Cerebellar nuclear complex (tissue), 1 donor: ENCODE measurements at places on chromosomes 2 and 18.

- DNase-seq: no peak
Observed at GRCh38 chr2:25284756-25285155, 57.0 kb downstream of the DNMT3A start.

GRCh38 chr2:174631009-174631981, 33.7 kb upstream of the WIPF1 start:
- no peak for DNase-seq

DNA sequence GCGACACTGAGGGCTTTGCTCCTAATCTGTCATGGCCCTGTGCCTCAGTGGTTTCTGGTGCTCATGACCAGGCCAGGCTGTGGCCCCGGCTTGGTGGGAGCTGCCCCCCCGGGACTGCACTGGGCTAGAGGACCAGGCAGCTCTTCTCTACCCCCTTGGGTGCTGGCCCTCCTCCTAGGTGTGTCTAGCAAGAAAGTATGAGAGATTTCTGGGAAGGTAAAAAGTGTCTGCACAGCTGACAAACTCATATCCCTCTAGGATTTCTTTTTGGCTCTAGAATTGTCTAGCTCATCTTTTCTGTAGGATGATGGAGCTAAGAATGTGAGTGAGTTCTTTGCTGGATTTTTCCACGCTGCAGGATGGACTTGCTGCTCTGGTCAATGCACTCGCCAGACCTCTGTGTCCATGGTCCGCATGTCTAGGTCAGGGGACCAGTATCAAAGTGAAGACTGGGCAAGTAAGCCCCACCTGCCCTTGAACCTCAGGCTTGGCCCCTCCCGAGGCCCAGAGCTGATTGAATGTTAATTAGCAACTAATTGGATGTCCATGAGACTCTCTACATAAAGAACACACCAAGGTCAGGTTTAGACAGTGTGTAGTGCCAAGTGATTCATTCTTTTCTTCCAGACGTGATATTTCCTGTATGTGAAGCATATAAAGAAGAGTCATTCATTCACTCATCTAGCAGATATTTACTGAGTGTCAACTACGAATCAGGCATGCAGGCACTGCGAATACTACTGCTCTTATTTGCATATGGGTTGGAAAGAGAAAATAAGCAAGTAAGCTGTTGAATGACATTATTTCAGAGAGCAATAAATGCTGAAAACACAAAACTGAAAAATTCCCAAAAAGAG, 15.6 kb upstream of the PSD4 start:
- no peak for DNase-seq

- no peak for DNase-seq
Observed at GRCh38 chr2:109285244-109285651, 156.2 kb downstream of the SH3RF3 start.

DNA sequence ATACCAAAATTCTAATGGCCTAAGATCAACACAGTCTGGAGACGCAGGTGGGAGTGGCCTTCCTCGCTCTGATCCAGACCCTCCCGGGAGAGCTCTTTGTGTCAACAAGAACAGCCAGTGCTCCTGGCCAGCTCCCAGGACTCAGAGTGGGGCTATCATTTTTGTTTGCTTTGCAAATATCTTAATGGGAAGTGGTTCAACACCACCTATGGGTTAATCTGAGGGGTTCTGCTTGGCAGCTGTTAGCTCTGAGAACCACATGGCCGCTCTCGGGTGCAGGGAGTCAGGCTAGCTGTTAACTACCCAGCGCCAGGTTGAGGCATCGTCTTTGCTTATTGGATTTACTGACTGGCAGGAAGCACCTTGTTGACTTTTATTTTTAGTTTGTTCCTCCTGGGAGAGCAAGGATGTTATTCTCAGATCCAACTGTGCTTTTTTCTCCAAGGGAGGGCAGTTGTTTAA, 184.8 kb upstream of the SP5 start:
- no peak for DNase-seq

DNA sequence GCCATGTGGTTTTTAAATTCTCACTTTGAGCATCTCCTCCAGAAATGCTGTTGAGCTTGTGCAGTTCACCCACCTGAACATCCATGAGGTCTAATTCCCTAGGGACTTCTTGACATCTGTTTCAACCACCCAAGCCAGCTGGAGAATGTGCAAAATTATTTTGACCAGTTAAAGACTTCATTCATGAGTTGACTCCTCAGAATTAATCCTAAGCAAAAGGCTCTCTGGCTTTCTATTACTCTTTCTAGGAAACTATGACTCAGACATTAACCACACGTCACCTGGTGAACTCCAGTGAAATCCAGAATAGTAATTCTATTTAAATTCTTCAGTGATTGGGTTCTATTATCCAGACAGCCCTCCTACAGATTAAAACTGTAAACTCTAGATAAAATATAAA, 247.5 kb downstream of the NBAS start:
- DNase-seq: no peak

DNA sequence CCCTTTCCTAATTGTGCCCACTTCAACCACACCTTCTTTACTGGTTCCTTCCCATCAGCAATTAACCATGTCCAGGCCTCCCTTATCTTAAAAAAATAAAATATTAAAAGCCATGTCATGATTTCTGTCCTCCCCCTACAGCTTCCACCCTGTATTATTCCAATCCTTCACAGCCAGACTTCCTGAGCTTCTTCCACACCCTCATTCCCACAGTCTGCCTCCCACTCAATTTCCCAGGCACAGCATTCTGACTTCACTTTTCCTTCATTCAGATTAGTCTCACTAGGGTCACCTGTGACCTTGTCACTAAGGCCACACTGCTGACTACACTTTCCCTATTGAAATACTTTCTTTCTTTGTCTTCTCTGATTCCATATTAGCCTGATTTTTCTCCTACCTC, 159.4 kb downstream of the DIS3L2 start:
- no peak for DNase-seq

- no peak for DNase-seq
Observed at GRCh38 chr2:120536141-120536540, 190.2 kb downstream of the INHBB start.

GRCh38 chr2:10787176-10787968, 25.2 kb downstream of the PDIA6 start:
- no peak for DNase-seq

GRCh38 chr2:213740453-213740852, 456.2 kb downstream of the SPAG16 start:
- no peak for DNase-seq

GRCh38 chr2:191686066-191686465, 8.1 kb downstream of the NABP1 start:
- DNase-seq: no peak

GRCh38 chr2:211084352-211084751, 528.0 kb downstream of the CPS1 start:
- DNase-seq: no peak

- DNase-seq: no peak
Observed at GRCh38 chr2:8229546-8229986, 452.3 kb upstream of the ID2 start.
